ENCODE measurements at places on chromosomes 2 and 18. TPM values are rescaled to one million over a fixed set of nuclear protein-coding genes. Genes with fewer than 3 reads are reported as not detected.

- no peaks in the 10 kb centered on the region for H3K4me1 ChIP-seq
- H3K27me3 ChIP-seq = no peaks in the 10 kb centered on the region
- no peaks in the 10 kb centered on the region for H3K36me3 ChIP-seq
- no peak for DNase-seq
- no peak overlapping the region for H3K4me3 ChIP-seq
These were observed 548.2 kb downstream of the CBLN2 start for GRCh38 chr18:71995904-71996465.

- H3K4me1 ChIP-seq = no peaks in the 10 kb centered on the region
- no peaks in the 10 kb centered on the region for H3K36me3 ChIP-seq
- no peak overlapping the region for H3K27ac ChIP-seq
- no peaks in the 10 kb centered on the region for H3K27me3 ChIP-seq
- no peak for DNase-seq
- H3K4me3 ChIP-seq = no peak overlapping the region
These were observed 78.0 kb downstream of the KCNF1 start for GRCh38 chr2:10989782-10990181.

GRCh38 chr2:29281086-29281915 lies 166.1 kb downstream of the CLIP4 start:
- no peak overlapping the region for H3K27ac ChIP-seq
- no peaks in the 10 kb centered on the region for H3K4me1 ChIP-seq
- H3K36me3 ChIP-seq = no peaks in the 10 kb centered on the region

- H3K27ac ChIP-seq = peak overlapping the region; percentile 100
- no peak for DNase-seq
- H3K27me3 ChIP-seq = no peaks in the 10 kb centered on the region
- peak overlapping the region; percentile 97 for H3K4me3 ChIP-seq
These were observed 846 bp upstream of the FKBP7 start for GRCh38 chr2:178479275-178479616.

DNA sequence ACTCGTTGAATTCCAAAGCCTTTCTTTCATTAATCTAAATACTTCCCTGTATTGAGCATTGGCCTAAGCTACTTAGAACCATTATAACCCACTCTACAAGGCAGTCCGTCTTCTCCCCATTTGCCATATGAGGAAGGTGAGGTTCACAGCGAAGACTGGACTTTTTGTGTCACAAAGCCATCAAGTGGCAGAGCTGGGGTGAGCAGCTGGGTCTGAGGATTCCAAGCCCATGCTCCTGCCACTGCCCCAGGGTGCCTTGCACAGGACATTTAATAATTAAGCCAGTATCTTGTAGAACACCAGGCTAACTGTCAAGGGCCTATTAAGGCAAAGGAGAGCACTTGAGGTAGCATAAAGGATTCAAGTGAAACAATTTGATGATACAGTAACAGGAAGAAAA lies 68.8 kb upstream of the ZNF397 start:
- H3K4me1 ChIP-seq = peaks cover 10% of the 10 kb centered on the region
- peaks cover 5% of the 10 kb centered on the region for H3K36me3 ChIP-seq
- no peak overlapping the region for H3K4me3 ChIP-seq
- DNase-seq = no peak
- no peak overlapping the region for H3K27ac ChIP-seq

DNA sequence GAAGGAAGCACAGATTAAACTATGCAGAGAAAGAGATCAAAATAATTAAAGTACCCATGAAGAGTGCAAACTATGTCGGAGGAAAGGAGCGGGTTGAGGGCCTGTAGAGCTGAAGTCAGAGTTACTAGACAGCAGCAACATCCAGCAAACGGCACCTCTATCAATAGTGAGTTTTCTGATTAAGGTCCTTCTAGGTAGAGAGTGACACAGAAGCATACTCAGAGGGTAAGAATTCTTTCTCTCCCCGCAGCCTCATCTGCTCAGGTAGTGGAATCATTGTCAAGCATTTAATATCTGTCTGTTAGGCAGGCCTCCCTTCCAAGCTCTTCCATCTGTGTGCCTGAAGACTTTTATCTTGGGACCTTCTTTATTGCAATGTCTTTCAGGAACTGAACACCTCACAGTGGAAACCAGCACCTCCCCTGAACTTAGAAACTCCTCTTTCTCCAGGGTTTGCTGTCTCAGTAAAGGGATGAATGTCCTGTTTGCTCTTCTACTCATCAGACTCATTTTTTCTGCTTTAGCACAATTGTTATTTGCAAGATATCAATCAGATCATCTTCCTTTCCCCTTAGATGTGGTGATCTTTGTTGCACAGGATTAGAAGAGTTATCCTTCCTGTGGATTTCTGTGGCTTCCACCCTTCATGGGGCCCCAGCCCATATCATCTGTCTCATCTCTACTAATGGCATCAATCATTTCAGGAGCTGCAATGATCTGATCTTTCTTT lies 28.8 kb downstream of the SP140 start:
- peaks cover 20% of the 10 kb centered on the region for H3K4me1 ChIP-seq
- no peak overlapping the region for H3K27ac ChIP-seq
- H3K36me3 ChIP-seq = peaks cover 28% of the 10 kb centered on the region
- H3K4me3 ChIP-seq = no peak overlapping the region
- H3K27me3 ChIP-seq = no peaks in the 10 kb centered on the region
- DNase-seq = peak; percentile 57

- no peaks in the 10 kb centered on the region for H3K27me3 ChIP-seq
- H3K4me1 ChIP-seq = peaks cover 27% of the 10 kb centered on the region
These were observed 27.3 kb downstream of the CCDC141 start for GRCh38 chr2:179022685-179023084.

DNA sequence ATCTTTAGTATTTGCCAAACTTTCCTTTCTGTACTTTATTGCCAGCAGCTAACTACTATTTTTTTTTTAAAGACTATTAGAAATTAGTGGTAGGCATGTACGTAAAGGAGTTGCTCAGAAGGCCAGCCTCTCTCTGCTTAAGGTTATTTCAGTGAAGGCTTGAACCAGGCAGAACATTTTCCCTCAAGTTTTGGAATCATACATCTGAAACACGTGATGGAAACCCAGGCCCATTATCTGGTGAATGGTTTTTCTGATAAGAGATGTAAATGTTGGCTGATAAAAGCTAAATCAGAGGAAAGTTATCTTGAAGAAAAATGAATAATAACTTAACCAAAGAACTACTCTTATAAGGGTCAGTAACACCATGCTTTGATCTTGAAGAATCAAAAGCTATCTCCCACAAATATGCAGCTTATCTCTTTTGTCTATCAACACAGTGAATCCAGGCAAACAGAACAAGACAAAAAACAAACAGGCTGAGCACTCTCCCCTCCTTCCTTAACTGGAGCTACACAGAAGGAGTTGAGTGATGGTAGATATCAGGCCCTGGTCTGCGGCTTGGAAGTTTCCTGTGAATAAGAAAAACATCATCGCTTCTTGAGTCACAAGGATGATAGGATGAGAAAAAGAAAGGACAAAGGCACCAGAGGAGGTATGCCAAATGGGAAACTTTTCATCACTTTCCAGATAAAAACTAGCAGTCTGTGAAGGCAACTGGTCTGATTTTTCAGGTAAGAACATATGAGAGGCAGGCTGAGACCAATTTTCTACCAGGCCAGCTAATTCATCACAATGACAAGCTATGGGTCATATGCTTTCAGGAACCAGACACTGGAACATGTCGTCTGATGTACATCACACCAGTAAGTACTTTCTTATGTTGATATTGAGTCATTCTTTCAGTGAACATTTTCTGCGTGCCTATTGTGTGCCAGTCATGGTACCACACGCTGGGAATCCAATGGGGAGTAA lies 88.4 kb upstream of the STK17B start:
- peak overlapping the region; percentile 78 for H3K4me3 ChIP-seq
- H3K27ac ChIP-seq = peak overlapping the region; percentile 96
- peaks cover 73% of the 10 kb centered on the region for H3K4me1 ChIP-seq
- H3K27me3 ChIP-seq = no peaks in the 10 kb centered on the region
- peaks cover 17% of the 10 kb centered on the region for H3K36me3 ChIP-seq

DNA sequence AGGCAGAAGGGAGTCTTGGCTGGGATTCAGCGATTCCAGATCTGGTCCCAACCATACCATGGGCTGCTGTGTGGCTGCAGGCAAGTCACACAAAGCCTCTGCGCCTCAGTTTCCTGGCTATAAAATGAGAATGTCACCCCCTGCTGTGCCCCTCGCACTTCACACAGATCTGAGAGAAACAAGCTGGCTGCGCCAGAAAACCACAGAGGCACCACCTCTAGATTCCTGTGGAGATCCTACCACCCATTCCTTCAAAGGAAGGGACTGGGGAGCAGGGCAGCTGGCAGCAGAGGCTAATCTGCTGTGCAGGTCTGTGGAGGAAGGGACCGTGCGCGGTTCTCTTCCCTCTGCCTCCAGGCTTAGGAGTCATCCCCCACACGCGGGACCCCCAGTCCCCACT lies 19.8 kb downstream of the NEURL3 start:
- peak overlapping the region; percentile 90 for H3K4me3 ChIP-seq
- H3K36me3 ChIP-seq = peaks cover 21% of the 10 kb centered on the region
- peaks cover 53% of the 10 kb centered on the region for H3K4me1 ChIP-seq
- H3K27me3 ChIP-seq = no peaks in the 10 kb centered on the region

GRCh38 chr2:171365232-171365631 lies 68.6 kb downstream of the METTL8 start:
- no peak overlapping the region for H3K4me3 ChIP-seq
- H3K27ac ChIP-seq = no peak overlapping the region
- DNase-seq = no peak
- H3K36me3 ChIP-seq = peaks cover 15% of the 10 kb centered on the region
- H3K27me3 ChIP-seq = no peaks in the 10 kb centered on the region
- H3K4me1 ChIP-seq = no peaks in the 10 kb centered on the region

DNA sequence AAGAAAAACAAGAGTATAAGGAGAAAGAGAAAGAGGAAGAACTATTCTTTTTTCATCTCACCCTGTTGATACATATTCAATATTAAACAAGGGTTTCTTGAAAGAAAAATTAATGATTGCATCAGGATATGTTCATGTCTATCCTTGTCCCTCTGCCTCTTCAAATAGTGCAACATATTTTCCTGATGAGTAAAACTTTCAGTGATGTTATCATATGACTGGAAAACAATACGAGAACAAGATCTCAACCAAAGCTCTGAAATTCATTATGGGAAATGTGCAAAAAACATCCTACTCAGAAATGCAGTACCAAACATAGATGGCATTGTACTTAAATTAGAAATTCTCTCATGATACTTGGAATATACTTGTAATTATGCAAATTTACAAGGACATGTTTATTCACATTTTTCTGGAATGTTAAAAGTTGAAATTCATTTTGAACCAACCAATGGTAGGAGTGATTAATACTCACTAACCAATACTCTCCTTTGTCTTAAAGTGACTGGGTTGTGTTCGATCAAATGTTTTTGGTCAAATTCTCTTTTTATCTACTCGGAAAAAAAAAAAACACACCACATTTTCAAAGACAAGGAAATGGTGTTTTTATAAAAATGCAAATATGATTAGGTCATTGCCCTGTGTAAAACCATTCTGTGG lies 148.9 kb upstream of the GULP1 start:
- H3K27ac ChIP-seq = no peak overlapping the region
- H3K27me3 ChIP-seq = no peaks in the 10 kb centered on the region
- no peak overlapping the region for H3K4me3 ChIP-seq
- H3K4me1 ChIP-seq = no peaks in the 10 kb centered on the region
- DNase-seq = no peak

Gene SLC9A4
- 0.07 TPM for total RNA-seq

Gene IL37
- total RNA-seq = not detected

Gene IGFBP2
- total RNA-seq = 10.9 TPM

Gene ATP6V1B1
- not detected for total RNA-seq

Gene MCFD2
- 52.6 TPM for total RNA-seq

Gene SH3RF3
- total RNA-seq = 0.08 TPM

Gene SPP2
- not detected for total RNA-seq

Gene SLC14A1
- total RNA-seq = 8.7 TPM

Gene ALPP
- not detected for total RNA-seq

Data from activated CD4-positive, alpha-beta T cell treated with anti-CD3 and anti-CD28 coated beads, Interleukin-2, amount 10 ng/mL, durations not matched to agents 7 days and 5 days (primary cell).